ENCODE measurements at places on chromosomes 11 and 22. TPM values are rescaled to one million over a fixed set of nuclear protein-coding genes. Genes with fewer than 3 reads are reported as not detected.

The PLAAT5 gene
- not detected for total RNA-seq

The API5 gene
- total RNA-seq, result 59.8 TPM

The NKAPD1 gene
- total RNA-seq, result 21.5 TPM

The VSIG10L2 gene
- total RNA-seq, result not detected

The DNAL4 gene
- 8.9 TPM for total RNA-seq
